ENCODE measurements at places on chromosomes 1 and 21.

GRCh38 chr1:173445164-173445563 is 32.0 kb upstream of the PRDX6 start:
- no peak for DNase-seq

DNA sequence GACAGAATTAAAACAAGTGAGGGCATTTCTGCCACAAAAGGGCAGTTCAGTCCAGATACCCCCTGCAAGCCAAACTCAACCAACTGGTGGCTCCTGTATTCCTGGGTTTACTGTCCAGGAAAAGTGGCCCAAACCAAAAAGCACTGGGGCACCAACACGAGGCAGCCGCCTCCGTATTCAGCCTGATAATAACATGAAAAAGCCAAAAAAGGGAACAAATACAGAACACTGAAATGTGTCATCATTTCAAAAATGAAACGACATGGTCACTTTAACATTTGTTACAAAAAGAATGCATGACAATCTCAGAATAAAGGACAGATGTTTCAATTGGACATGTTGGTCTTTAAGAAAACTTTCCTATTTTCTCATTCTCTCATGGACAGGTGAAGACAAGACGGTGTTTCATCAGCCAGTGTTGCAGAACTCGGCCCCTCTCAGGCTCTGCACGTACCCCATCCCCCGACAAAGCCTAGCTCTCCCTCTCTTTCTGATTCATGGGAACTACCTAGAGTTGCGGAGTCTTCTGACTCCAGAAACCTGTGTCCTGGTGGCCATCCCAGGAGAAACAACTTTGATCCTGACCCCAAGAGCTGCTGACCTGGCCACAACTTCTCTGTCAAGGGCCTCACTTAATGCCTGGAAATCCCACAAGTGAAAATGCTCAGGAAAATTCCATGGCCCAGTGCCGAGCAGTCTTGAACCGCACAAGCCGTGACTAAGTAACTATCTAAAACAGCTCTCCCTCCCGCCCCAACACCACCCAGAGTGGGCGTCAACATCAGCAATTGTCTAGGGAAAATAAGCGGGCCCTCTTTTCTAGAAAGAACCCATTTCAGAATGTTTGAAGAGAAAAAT is 27.1 kb downstream of the ZBTB17 start:
- DNase-seq, result peak; percentile 97

- DNase-seq, result peak; percentile 66
Measured at GRCh38 chr1:145960468-145961108, 2.8 kb upstream of the LIX1L start.

GRCh38 chr1:96076589-96076988 is 645.0 kb upstream of the PTBP2 start:
- peak; percentile 49 for DNase-seq

DNA sequence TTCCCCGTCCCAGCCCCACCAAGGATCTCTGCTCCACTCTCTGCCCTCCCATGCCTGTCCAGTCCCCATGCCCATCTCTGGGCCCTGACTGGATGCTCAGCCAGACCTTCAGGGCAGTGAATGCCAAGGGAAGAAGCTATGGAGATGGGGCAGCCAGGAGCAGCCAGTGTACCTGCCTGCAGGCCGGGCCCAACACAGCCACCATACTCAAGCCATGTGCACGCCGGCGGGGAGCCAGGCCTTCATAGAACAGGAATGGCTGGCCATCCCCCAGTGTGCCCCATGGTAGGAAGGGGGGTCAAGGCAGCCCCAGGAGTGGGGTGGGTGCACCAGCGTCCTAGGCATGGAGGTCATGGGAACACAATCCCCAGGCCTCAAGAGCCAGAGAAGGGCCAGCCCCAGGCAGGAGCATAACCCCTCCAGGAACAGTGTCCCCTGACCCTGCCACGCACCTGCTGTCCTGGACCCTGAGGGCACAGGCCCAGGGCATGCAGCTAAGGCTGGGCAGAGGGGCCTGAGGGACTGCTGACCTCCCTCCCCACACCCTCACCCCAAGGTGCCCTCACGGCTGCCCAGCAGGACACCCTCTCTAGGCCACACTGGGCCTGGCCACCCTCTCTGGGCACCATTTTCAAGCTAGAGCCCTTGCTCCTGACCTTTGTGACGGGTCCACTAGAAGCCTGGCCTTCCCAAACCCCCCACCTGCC is 20.3 kb upstream of the ARF1 start:
- no peak for DNase-seq

DNA sequence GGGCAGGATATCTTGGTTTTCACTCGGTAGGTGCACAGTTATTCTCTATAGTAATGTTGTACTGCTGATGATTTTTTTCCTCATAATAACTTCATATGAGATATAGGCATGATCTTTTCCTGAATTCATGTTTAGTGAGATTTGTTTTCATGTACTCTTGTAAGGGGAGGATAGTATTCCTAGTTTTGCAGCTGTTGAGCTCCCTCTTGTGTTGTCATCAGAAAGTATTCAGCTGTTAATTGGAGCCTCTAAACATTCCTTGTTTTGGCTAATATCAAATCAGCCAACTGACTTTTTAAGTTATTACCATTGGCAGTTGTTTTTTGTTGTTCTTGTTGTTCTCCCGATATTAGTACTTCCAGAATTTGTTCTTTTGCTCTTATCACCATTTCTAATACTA is 24.4 kb downstream of the OR10R2 start:
- peak; percentile 8 for DNase-seq

DNA sequence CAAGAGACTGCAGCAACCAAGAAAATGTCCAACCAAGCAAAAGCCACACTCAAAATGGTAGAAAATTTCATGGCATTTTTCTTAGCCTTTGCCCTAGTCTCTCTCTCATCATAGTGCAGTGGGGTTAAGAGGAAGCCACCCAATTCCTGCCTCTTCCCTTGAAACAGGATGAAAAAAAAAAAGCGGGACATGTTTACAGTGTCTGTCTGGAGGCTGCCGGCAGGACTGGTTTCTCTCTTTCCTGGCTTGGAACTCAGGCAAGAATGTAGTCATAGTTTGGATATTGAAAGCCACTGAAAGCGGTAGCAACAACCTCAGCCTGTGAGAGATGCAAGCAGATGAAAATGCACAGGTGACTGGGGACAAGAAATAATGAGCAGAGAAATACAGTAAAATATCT is 13.3 kb upstream of the TNFSF18 start:
- DNase-seq, result peak; percentile 18

DNA sequence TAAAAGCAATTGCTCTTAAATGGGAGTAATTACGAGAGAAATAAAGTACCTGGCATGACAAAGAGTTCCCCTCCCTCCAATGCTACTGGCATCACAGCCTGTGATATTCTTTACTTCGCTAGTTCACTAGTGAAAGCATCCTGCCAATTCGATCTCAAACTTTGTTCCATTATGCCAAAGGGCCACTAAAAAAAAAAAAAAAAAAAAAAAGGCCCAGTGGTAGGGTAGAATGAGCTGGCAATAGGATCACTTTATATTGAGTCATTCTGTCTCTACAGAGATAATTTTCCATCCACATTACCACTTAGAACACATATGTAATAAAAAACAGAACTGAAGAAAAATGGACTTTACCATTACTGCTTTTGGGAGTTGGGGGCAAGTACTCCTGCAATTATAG is 11.2 kb downstream of the PUM1 start:
- peak; percentile 53 for DNase-seq

GRCh38 chr1:176205332-176205914 is 1.7 kb downstream of the COP1 start:
- peak; percentile 51 for DNase-seq

DNA sequence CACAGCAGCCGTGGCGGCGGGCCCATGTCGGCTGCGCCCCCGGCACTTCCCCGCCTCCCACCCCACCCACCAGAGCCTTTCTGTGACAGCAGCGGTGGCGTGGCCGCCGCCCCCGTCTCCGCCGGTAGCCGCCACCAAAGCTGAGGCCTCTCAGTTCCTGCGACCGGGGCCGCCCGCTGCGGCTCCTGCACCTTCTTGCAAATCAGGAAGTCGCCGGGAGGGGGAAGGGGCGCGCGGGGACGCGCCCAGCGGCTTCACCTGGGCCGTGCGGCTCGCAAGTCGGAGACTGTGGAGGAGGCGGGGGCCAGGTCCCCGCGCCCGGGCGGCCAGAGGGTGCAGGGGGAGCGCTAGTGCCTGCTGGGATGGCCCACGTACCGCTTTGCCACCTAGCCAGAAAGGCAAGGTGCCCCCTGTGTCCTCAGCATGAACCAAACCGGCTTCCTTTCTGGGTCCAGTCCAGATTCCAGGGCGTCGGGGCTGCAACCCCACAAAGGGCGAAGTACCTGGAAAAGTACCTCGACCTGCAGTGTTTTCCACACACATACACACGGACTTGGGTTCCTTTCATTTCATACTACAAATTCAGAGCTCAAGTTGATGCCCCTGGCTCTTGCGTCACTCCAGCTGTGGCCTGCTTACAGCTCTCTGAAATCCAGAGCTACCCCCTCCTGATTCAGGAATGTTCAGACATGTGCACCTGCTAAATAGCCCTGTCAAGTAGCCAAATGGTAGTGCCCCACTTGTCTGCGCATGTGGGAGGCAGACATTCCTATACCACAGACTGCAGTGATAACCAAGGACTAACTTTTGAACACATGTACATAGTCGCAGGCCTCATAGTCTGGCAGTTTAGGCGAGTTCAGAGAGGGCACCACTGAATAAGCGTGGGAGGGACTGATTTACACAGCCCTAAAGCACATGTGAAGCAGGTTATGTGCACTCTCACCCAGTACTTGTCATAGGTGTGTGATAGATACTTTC is at the start of gene DENND1B:
Gene DENND1B, minus strand, starts transcription at position 199 of the 981 bp plus-strand sequence. CDS start 325 bp downstream, outside the sequence.
- DNase-seq, result peak; percentile 45

- no peak for DNase-seq
Measured at GRCh38 chr1:7303554-7304317, 467.4 kb upstream of the VAMP3 start.

DNA sequence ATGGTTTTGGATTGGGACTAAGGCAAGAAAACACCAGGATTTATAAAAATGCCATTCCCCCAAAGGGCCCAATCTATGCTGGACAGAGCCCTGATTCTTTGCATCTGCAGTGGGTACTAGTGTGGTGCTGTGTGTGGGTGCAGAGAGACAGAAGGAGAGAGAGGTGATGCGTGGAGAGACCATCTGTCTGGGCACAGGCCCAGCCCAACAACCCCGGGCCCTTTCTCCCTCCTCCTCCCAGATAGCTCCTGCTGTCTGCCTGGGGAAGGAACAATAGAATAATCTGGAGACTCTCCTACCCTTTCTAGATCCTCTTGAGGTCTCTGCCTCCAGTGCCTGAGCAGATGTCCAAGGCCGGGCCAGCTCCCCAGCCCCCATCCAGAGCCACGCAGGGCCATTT is 15.1 kb downstream of the KIAA1614 start:
- DNase-seq, result no peak

- peak; percentile 93 for DNase-seq
Measured at GRCh38 chr1:32703479-32704291, 1.1 kb upstream of the SYNC start.

DNA sequence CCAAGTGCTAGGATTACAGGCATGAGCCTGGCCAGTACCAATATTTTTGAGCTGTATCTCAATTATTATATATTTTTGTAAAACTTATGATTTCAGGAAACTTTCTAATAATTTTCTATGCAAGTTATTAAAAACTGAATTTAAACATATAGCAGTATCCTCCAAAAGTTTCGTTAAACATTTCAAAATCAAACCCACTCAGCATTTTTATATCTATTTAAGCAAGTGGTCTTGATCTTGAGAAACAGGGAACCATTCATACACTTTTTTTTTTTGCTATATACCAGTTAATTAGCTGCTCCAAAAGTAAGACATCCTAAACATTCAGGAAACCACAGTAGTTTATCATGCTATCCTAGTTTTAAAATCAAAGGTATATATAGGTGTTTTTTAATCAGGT is 22.0 kb downstream of the SHCBP1L start:
- DNase-seq, result no peak

DNA sequence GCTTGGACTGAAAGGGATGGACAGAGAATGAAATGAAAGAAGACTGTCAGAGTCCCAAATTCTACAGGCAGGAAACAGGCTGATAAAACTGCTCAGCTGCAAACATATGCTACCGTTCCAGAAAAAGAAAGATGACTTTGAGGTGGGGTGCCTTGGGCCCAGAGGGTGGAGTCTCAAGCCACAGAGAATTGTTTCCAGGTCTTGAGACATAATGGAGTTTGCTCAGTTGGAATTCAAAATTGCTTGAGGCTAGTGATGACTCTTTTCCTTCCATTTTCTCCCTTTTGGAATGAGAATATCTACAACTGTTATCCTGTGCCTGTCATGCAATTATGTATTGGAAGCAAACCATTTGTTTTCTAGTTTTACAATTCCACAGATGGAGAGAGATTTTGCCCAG is 23.6 kb upstream of the PSEN2 start:
- no peak for DNase-seq

- DNase-seq, result no peak
Measured at GRCh38 chr21:40610345-40610744, 236.6 kb downstream of the DSCAM start.

GRCh38 chr1:202068596-202068995 is 54.1 kb upstream of the GPR37L1 start:
- DNase-seq, result no peak

- DNase-seq, result peak; percentile 84
Measured at GRCh38 chr1:204520834-204521709, 4.9 kb downstream of the MDM4 start.

GRCh38 chr1:156262461-156263287 is 14.8 kb upstream of the PAQR6 start:
- DNase-seq, result peak; percentile 96

- peak; percentile 72 for DNase-seq
Measured at GRCh38 chr1:8598060-8598724, 219.2 kb downstream of the RERE start.

DNA sequence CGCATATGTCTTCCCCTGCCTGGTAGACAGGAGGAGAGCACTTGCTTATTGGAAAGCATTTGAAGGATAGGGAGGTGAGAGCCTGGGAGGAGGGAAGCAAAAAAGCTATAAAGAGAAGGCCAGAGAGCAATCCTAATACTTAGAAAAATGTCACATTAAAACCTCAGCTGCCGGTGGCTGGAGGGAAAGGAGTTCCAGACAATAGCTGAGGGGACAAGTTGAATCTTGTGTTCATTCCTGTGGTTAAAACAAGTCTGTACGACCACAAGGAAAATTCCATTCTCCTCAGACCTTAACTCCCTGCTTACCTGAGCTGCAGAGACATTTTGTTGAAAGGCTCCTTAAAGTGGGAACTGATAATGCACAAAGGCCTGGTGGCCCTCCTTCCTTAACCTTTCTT is 218.8 kb upstream of the CAMK1G start:
- DNase-seq, result no peak

- DNase-seq, result no peak
Measured at GRCh38 chr21:41834252-41834925, 44.8 kb downstream of the PRDM15 start.

Data from fibroblast of mammary gland (primary cell).